ENCODE measurements at places on chromosomes 7 and 10.

- no peak for DNase-seq
These were observed at the start of gene SAMD9L for GRCh38 chr7:93148144-93148543. TSS of gene SAMD9L (minus strand) at chr7:93148385. CDS start at chr7:93135971, 12,414 bp downstream.

DNA sequence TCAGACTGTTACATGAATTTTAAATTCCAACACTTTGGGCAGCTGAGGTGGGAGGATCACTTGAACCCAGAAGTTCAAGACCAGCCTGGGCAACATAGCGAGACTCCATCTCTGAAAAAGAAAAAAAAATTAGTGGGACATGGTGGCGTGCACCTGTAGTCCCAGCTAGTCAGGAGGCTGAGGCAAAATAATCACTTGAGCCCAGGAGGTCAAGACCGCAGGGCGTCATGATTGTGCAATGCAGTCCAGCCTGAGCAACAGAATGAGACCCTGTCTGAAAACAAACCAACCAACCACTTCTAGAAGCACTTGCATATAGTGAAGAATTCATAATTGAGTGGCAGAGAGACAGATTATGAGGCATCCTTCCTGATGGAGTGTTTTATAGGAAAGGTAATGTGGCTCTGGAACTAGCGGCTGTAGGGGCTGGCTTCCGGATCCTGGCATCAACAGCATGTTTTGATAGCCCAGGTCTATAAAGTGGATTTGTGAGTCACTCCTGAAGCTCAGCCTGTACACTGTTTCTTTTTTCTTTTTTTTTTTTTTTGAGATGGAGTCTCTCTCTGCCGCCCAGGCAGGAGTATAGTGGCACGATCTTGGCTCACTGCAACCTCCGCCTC lies 40.3 kb upstream of the RSBN1L start:
- DNase-seq = no peak

- DNase-seq = no peak
These were observed 119.4 kb upstream of the ADCY1 start for GRCh38 chr7:45454771-45455170.

GRCh38 chr7:33310546-33310945 lies 181.2 kb downstream of the BBS9 start:
- no peak for DNase-seq

- no peak for DNase-seq
These were observed 26.5 kb downstream of the TNRC18 start for GRCh38 chr7:5396999-5397663.

DNA sequence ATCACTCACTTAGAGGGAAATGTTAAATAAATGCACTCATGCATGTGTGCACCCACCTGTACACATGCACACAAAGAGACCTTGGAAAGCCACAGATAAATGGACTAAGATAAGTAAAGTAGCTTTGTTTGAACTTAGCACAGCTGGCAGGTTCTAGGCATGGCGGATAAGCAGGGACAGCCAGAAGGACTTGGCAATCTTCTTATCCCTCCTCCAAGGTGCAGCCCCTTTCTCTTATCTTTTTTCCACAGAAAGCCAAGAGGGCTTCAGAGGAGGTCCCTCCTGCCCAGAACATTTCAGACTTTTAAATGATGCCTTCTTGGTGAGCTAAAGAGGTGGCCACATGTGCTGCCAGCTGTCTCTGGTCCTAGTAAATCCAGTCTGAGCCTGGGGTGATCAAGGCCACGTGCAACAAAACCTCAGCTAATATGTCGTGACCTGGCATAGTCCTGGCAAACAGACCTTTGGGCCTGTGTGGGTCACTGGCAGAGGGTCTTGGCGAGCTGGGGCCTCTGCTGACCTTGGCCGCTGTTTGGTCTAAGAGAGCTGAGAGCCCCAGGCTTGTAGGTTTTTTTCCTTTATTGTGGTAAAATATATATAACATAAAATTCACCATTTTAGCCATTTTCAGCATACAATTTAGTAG lies 43.2 kb upstream of the SLC35B4 start:
- no peak for DNase-seq

DNA sequence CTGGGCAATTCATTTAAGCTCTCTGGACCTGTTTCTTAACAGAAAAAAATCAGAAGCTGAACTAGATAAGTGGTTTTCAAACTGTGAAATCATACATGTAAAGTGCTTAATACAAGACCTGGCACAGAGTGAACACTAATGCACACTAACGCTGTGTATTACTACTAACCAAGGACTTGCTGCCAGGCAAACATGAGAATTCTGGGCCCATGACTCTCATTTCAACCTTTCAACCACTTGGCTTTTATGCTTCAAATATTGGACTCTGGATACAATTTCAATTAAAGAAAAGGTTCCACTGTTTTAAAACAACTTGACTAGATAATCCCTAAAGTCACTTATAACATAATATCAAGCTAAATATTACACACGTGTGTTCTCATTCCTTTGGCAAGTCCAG lies 73.4 kb downstream of the SRPK2 start:
- DNase-seq = no peak

DNA sequence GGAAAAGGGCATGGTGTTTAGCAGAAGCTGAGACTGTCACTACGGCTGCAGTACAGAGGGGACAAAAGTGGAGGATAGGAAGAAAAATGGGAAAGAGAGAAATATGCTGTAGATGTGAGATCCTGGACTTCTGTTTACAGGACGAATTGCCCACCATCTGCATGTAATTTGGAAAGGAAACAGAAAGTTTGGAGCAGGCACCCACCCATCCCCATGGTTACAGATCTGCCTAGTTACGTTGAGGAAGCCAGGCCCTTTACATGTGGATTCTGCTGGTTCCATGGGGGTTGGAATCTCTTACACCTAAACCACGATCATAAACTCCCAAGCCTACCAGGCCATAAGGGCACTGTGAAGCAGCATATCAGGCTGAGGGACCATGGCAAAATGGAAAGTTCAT lies 84.3 kb downstream of the WDFY4 start:
- no peak for DNase-seq

GRCh38 chr10:102230264-102230860 lies 4.3 kb downstream of the ELOVL3 start:
- peak; percentile 36 for DNase-seq

DNA sequence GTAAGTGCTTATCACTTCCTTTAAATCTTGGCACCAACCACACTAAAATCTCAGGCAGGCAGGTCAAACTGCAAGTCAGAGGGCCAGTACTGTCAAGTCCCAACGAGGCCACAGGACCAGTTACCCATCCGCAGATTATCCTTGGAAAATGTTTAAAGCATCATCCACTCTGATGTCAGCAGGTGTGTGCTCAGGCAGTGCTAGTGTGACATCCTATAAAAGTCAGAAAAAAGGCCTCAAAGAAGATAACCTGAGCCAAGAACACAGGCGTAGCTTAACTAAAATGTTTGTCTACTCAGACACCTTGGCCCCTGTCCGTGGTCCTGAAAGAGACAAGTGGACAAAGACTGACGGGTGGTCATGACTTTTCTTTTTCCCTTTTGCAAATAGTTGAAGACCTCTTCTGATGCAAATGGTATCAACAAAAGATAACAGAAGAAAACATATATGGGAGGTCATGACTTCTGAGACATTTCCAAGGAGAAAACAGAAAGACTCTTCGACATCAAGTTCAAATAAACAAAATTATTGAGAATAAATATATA lies 309.3 kb downstream of the KCNMA1 start:
- DNase-seq = no peak

DNA sequence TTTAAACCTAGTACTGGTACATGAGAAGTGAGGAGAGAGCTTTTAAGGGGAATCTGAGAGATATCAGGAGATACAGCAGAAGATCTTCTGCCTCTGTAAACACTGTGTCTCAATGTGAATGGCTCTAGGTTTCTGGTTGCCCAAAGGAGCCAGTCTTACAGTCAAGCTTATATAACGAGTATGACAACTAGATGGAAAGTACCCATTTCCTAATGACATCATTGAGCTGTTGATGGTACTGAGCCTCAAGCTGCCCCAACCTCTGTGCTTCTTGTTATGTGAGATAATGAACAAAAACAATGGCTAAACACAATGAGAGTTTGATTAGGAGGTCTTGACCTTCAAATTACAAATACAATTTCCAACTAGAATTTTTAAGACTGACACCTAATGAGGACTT lies 451.5 kb downstream of the SORCS1 start:
- no peak for DNase-seq

- DNase-seq = no peak
These were observed 30.6 kb downstream of the SMNDC1 start for GRCh38 chr10:110274072-110274627.

- peak; percentile 24 for DNase-seq
These were observed 195.1 kb upstream of the AUTS2 start for GRCh38 chr7:69403169-69403568.

- no peak for DNase-seq
These were observed 196.9 kb upstream of the RHOBTB1 start for GRCh38 chr10:61140765-61141392.

DNA sequence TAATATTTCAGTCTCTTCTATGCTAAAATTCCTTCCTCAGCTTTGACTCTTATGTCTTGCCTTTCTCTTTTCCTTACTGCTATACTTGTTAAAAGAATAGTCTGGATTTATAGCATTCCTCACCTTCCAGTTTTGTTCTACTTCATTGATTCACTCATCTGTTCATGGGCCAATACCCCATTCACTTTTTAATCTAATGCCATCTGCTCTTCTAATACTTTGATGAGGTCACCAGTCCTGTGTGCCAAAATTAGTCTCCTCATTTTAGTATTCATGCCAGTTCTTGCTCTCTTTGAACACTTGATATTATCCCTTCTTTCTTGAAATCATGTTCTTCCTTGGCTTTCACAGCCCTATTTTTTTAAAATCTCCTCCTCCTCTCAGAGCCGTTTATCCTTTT lies 19.3 kb downstream of the STK17A start:
- DNase-seq = peak; percentile 55

GRCh38 chr7:142585425-142585824 lies 163.8 kb upstream of the PRSS1 start:
- DNase-seq = no peak

- DNase-seq = no peak
These were observed 145.8 kb upstream of the IMMP2L start for GRCh38 chr7:111708072-111708471.

GRCh38 chr7:57181281-57181680 lies 49.0 kb upstream of the ZNF479 start:
- DNase-seq = no peak

- no peak for DNase-seq
These were observed 15.9 kb upstream of the AKR1E2 start for GRCh38 chr10:4810092-4810491.

DNA sequence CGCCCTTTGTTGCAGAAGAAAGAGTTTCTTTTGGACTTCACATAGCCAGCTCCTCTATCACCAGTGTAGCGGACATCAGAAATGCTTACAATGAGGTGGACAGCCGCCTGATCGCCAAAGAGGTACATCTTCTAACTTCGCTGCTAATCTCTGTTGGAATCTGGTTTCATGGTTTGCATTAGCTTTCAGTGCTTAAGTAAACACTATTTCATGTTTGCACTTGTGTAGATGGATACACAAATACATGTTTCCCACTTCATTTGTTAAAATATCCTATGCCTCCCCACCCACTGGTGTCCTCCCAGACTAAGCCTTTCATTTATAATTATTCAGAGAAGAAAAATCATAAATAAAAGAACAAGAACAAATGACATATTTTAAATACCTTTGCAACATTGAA lies 103.9 kb downstream of the WDFY4 start:
- DNase-seq = no peak

DNA sequence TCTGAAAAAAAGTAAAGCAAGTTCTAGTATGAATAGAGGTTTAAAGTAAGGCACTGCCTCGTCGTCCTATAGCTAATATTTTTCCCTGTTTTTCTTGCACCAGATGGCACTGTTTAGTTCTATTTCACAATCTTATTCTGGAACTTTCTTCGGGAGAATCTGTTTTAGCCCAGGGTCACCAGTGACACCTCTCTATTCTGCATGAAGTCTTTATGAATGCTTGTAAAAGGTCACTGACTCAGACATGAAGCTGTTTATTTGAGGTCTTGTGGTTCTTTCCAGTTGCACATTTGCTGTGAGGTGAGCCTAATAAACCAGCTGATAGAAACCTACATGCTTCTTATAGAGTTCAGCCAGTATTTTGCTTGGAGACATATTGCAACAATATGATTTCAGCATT lies 444.3 kb downstream of the AUTS2 start:
- DNase-seq = no peak

DNA sequence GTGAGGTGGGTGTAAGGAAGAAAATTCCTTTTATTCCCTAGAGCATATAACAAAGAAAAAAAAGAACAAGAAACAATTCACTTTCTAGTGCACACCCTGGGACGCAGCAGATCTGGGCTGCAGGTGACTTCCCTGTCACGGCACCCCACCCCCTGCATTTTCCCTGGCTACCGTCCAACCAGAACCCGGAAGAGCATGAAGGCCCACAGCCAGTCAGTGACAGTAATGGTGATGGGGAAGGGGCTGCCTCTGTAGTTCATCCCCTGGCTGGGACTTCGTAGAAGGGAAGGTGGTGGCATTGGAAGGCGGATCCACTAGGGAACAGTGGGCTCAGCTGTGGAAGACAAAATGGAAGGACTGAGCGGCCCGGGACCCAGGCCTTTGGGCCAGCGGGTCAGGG lies 236.7 kb downstream of the BUB3 start:
- DNase-seq = no peak

DNA sequence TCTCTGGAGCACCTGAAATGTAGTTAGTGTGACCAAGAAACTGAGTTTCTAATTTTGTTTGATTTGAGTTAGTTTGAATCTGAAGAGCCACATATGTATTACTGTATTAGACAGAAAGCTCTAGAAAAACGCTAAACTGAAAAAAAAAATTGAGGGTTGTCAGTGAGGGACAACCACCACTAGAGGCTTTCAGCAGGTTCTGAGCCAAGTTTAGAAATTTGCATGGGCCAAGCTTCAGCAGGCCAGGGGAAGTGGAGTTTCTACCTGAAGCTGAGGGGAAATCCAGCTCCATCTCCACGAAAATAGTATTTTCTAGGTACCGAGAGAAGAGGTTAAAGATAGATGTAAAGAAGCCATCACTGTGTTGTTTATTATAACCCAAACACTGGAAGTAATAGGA lies 77.9 kb upstream of the PLXNA4 start:
- no peak for DNase-seq

DNA sequence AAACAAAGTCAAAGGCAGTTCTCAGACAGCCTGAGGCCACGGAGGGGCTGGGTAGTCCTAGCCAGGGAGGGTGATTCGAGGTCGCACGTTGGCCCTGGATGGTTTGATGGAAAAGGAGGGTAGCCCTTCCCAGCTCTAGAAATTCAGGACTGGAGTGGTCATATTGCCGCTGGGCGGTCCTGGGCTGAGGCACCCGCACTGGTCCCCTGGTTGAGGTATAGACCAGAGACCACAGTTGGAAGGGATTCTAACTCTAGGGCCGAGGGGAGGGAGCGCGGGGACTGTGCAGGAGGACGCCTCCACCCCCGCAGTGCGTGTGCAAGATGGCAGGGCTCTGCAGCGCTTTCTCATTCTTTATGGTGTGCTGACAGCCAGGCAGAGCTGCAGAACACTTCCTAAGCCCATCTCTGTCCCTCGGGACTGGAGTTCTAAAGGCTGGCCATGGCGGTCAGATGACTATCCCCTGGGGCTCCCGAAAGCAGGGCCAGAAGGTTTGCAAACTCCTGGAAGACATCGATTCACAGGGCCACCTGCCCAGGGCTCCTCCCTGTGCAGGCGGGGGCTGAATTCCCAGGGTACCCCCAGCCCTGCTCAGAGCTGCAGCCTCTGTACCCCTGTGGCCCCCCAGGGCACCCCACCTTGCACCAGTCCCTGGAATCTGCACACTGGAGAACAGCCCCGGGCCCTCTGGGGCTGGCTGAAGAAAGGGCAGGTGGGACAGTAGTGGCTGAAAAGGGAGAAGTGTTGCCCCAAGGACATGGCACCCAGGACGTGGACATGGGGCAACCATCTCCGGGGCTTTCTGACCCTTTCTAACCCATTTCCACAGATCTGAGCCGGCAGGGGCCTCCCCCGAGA lies 51.0 kb upstream of the ELN start:
- DNase-seq = no peak

- DNase-seq = no peak
These were observed 112.8 kb upstream of the AHR start for GRCh38 chr7:17185690-17186070.

Measured in NCI-H2171 (cell line).